Effector CD8-positive, alpha-beta T cell (primary cell): ENCODE measurements at places on chromosomes 13 and 19.

DNA sequence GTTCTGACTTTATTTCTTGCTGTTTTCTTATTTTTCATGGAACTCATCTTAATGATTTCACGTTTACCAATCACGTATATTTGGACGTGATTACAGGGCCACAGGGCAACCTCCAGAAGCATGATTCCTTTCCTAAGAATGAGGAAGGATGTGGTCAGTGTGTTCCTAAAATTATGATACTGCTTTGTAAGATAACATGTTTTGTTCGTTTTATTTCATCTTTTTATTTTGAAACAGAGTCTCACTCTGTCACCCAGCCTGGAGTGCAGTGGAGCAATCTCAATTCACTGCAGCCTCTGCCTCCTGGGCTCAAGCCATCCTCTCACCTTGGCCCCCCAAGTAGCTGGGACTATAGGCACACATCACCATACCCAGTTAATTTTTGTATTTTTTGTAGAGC is 24.8 kb upstream of the LAIR1 start:
- DNase-seq = no peak

DNA sequence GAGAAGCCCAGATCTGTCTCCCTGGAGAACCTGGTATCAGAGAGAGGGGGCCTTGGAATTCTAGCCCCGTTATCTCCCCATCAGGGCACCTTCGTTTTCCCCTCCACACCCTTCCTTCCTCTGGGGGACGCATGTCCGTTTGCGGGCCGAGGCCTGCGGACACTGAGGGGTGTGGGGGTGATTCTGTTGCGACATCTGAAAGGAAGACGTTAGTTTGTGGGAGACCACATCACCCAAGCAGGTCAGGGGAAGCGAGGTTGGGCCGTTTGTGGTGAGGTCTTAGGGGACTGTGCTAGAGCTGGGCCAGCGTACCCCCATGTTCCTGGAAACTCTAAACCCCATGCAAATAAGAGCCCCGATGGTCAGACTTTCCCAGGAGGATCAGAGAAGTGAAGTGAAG is 3.7 kb upstream of the HSH2D start:
- no peak for DNase-seq

DNA sequence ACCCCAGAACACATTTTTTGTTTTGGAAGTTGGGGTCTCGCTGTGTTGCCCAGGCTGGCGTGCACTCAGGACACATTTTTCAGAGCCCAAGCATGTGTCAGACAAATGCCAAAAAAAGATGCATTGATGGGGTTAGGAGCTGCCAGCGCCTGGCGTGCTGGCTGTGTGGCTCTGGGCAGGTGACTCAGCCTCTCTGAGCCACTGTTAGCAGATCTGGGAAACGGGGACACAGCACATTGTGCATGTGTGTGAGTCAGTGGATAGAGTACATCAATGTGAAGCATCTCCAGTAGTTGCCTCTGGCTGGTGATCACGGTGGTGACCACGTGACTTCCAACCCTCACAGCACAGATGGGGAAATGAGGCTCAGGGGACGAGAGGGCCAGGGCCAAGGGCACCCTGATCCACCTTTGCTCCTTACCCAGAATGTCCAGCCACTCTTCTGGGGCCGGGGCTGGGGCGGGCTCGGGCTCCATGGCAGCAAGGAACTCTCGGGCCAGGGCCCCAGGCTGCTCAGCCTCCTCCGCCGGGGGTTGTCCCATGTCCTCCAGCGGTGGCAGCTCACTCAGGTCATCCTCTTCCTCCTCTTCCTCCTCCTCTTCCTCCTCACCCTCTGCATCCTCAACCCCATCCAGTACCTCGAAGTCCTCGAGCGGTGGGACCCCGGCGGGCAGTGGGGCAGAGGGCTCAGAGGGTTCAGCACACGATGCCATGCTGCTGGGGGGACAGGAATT is 1.9 kb downstream of the FKBP8 start:
- no peak for DNase-seq

GRCh38 chr13:59305896-59306295 is 857.8 kb downstream of the DIAPH3 start:
- no peak for DNase-seq

DNA sequence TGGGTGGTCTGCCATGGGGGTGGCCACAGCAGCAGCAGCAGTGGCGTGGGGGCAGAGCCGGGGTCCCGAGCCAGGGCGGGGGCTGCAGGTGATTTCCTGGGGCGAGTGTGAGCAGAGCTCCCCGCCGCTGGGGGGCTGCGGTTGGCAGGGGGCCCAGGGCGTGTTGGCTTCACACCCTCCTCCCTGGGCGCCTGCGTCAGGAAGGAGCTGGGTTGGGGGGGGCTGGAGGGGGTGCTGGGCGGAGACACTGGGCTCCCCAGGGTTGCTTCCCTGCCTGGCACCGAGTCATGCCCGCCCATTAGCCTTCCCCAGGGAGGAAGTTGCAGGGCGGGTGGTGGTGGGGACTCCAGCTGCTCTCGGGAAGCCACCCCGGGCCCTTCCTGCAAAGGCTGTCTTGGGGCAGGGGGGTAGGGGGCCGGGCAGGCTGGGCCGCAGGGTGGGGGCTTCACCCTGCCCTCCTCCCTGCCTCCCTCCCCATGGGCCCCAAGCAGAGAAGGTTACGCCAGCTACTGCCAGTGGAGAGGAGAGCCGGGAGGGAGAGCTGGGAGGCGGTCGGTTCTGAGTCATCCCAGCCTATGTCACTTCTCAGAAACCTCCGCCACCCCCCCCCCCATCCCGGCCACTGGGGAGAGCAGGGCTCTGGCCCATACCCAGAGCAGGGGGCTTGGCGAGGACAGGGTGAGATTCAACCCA is 4.6 kb downstream of the MIDN start:
- peak; percentile 75 for DNase-seq

DNA sequence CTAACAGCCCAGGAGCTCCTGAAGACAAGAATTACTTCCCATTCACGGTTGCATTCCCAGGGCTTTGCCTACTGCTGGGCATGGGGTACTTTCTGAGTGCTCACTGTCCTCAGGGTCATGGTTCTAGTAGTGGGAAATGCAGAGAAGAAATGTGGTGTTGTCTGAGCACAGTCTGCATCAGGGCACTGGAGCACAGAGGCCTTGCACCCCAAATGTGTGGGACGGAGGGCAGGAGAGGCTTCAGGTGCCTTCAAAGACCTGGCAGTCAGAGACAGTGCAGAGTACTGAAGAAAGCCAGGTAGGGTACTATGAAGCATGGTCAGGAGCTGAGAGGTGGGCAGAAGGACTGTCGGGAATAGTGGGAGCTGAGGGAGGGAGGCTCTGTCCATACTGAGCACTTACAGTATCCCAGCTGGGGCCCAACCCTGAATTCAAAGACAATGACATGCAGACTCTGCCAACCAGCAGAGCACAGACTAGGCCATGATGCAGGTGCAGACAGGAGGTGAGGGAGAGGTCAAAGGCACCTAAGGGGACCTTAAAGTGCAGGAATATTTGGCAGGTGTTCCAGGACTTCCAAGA is 144.4 kb downstream of the USP12 start:
- DNase-seq = no peak

GRCh38 chr19:4650159-4650558 is 10.8 kb downstream of the TNFAIP8L1 start:
- no peak for DNase-seq

DNA sequence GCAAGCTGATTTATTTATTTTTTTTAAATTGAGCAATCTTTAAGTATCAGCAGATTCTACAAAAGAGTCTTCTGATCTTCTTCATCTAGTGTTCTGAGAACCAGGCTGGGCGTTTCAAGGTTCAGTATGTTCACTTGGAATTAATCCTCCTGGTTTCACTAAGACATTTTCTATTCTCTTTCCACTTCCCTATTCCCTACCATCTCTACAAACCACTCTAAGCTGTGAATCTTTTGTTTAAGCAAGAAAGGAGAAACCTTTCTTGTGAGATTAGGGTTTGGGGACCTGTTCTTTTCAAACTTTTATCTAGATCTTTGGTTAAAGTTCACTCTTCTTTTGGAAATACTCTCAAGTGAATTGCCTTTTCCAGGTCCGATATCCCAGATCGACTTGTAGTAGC is 59.3 kb downstream of the URI1 start:
- no peak for DNase-seq

GRCh38 chr13:98300956-98301641 is 124.0 kb upstream of the RNF113B start:
- no peak for DNase-seq

DNA sequence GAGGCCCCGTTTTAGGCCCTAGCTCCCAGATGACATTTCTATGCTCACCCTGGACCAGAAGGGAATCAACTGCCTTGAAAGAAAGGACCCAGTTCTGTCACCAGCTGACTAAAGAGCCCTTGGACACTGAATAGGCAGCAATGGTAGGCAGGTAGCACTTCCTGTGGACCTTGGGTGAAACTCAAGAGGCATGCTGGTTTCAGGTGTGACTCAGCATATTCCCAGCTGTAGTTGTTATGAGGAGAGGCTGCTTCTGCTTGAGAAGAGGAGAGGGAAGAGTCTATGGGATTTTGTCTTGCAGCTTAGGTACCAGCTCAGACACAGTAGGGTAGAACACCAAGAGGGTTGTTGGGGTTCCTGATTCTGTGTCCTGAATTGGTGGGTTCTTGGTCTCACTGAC is 37.9 kb upstream of the HTR2A start:
- no peak for DNase-seq

DNA sequence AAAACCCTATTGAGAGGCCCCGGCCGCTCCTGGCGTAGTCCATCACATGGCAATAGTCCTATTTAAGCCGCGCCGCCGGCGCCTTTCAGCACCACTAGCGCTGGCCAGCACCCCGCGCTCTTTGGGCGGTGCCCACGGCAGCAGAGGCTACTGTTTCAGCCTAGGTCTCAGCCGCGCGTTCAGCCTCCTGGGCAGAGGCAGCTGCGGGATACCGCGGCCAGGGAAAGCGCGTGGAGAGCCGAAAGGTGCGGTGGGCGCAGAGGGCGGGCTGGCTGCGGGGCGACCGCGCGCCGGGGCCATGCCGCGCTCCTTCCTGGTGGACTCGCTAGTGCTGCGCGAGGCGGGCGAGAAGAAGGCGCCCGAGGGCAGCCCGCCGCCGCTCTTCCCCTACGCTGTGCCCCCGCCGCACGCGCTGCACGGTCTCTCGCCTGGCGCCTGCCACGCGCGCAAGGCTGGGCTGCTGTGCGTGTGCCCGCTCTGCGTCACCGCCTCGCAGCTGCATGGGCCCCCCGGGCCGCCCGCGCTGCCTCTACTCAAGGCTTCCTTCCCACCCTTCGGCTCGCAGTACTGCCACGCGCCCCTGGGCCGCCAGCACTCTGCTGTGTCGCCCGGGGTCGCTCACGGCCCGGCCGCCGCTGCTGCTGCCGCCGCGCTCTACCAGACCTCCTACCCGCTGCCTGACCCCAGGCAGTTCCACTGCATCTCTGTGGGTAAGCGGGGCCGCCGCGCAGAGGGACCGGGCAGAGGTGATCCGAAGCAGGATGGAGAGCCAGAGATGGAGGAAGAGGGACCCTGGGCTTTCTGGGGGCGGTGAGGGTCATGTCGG is at the start of gene GSX1:
Gene GSX1, plus strand, starts transcription at position 91 of the 826 bp plus-strand sequence. Its CDS starts 208 bp downstream, at position 299.
- no peak for DNase-seq

DNA sequence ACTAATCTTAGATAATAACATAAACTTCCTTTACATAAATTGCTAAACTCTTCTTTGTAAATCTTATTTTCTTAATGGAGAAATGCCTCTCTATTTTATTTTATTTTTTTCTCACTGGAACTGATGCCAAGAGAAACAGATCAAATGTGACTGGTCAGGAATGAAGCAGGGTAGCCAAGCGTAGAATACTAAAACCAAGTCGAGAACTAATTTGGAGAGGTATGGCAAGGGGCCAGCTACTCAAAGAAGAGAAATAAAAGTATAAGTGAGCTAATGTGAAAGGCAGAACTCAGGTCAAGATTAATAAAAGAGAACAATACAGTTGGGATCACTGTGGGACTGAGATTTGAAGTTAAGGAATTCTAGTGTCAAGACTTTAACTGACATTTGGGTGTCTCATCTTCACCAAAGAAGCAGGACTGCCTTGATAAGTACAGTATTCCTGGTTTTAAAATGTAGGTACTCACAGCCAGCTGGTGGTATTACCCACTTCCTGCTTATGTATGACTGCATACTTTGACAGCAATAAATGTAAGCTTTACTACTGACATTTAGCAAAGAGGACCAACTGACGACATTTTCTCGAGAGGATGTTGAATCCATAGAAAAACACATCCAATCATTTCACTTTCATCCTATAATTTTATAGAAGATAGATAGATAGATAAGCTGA is 1192.2 kb downstream of the EFNB2 start:
- DNase-seq = no peak

DNA sequence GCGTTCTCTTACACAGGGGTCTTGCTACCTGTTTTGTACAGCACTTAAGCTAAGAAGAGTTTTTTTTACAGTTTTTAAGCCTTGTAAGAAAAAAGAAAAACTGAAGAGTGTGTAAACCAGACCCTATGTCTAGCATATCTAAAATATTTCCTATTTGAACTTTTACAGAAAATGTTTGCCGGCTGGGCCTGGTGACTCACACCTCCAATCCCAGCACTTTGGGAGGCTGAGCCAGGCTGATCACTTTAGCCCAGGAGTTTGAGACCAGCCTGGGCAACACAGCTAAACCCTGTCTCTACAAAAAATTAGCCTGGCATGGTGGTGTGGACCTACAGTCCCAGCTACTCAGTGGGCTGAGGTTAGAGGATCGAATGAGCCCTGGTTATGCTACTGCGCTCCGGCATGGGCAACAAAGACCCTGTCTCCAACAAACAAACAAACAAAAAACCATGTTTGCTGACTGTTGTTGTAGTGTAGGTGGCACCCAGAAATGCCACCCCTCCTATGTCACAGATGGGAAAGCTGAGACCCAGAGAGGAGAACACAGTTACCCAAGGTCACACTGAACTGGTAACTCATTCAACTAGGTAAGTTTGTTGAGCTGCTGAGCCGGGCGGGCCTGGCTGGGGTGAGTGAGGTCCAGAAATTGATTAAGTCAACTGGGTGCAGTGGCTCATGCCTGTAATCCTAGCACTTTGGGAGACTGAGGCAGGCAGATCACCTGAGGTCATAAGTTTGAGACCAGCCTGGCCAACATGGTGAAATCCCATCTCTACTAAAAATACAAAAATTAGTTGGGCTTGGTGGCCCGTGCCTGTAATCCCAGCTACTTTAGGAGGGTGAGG is 1.9 kb upstream of the VASP start:
- no peak for DNase-seq

- DNase-seq = peak; percentile 16
These were observed 4.3 kb downstream of the RUVBL2 start for GRCh38 chr19:48997972-48998371.
